M059J (cell line): ENCODE measurements at places on chromosomes 4 and X. TPM values are rescaled to one million over a fixed set of nuclear protein-coding genes. Genes with fewer than 3 reads are reported as not detected.

The DUX4 gene
- not detected in 2 replicates for total RNA-seq

The ZNF182 gene
- 4.1 and 5.7 TPM in 2 replicates for total RNA-seq

The FAT4 gene
- total RNA-seq, result 1.6 and 3.1 TPM in 2 replicates

The HHIP gene
- 0.17 and 2.8 TPM in 2 replicates for total RNA-seq

The COL25A1 gene
- not detected in 2 replicates for total RNA-seq

The ADGRL3 gene
- 0.07 TPM in 1 of 2 replicates, not detected in the other for total RNA-seq

The TRMT2B gene
- 31.4 and 32.8 TPM in 2 replicates for total RNA-seq

The TASL gene
- 0.37 TPM in 1 of 2 replicates, not detected in the other for total RNA-seq

The PCDH7 gene
- 0.66 and 1.0 TPM in 2 replicates for total RNA-seq

The RADX gene
- total RNA-seq, result 0.32 TPM in 1 of 2 replicates, not detected in the other

The GSX2 gene
- total RNA-seq, result not detected in 2 replicates

The SRPK3 gene
- total RNA-seq, result 0.20 TPM in 1 of 2 replicates, not detected in the other

The SRPX gene
- total RNA-seq, result 39.0 and 45.2 TPM in 2 replicates

The ZNF518B gene
- 7.1 and 8.4 TPM in 2 replicates for total RNA-seq

The CA5B gene
- 5.2 and 6.8 TPM in 2 replicates for total RNA-seq

The GAK gene
- total RNA-seq, result 48.3 and 67.5 TPM in 2 replicates

The HMGB2 gene
- 168 and 224 TPM in 2 replicates for total RNA-seq

The KIF4A gene
- 42.8 and 89.1 TPM in 2 replicates for total RNA-seq

The ADH6 gene
- total RNA-seq, result not detected in 2 replicates

The PDE6B gene
- 0.05 TPM in 1 of 2 replicates, not detected in the other for total RNA-seq
